ENCODE measurements at places on chromosomes 1 and 21.
A peak's percentile ranks its signal among the peaks of the same experiment; 100 is the strongest.

GRCh38 chr1:109383087-109383779, 14.5 kb downstream of the SORT1 start:
- DNase-seq: no peak

- no peak for DNase-seq
Measured at GRCh38 chr1:34606504-34606903, 148.3 kb upstream of the GJB5 start.

DNA sequence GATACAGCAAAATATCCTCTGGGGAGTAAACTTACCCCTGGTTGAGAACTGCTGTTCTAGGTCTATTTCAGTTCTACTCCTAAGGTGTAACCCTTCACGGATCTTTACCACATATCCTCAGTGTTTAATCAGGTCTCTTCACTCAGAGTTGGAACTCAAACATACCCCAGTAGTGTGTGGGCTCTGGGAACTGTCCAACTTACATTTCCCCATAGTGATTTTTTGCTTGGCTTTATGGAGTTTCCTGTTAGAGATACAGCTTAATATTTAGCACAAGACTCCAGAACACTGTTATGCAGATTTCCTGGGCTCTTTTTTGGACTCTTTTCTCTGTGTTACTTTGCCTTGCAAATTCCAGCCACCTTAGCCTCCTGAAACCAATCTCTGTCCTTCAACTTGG, 26.7 kb upstream of the LIN9 start:
- DNase-seq: no peak

DNA sequence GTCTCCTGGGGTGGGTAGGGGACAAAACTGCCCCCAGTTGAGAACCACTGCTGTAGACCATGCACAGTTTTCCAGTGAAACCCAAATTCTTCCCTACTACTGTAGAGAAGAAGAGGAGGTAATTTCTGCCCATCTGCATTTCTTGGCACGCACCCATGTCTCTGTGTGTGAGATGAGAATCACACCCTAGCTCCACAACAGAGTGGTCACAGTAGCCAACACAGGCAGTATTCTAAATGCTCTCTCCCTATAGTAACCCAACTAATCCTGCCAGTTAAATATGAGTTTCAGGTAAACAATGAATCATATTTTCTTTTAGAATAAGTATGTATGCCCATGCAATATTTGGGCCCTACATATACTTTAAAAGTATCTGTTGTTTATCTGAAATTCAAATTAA, 1.2 kb upstream of the CAPN2 start:
- peak; percentile 59 for DNase-seq

GRCh38 chr21:27112186-27112585, 145.3 kb upstream of the ADAMTS5 start:
- DNase-seq: peak; percentile 19

DNA sequence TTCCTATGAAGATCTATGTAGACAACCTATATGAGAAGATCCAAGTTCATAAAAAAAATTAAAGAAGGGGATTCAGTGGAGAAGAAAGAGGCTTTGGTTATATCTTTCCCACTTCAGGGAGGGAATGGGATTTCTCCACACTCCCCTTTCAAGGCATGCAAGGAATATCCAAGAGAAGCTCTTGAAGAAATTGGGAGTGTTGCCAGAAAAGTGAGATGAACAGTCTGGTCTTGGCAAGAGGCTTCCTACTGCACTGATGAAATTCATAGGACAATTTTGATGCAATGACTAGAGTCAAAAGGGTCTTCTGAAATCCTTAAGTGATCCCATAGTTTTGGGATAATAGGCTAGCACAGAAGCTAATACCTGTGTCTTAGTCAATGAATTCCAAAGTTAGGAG, 153.0 kb downstream of the KCTD3 start:
- DNase-seq: peak; percentile 43

GRCh38 chr1:153578490-153578889, 12.8 kb upstream of the S100A2 start:
- no peak for DNase-seq

DNA sequence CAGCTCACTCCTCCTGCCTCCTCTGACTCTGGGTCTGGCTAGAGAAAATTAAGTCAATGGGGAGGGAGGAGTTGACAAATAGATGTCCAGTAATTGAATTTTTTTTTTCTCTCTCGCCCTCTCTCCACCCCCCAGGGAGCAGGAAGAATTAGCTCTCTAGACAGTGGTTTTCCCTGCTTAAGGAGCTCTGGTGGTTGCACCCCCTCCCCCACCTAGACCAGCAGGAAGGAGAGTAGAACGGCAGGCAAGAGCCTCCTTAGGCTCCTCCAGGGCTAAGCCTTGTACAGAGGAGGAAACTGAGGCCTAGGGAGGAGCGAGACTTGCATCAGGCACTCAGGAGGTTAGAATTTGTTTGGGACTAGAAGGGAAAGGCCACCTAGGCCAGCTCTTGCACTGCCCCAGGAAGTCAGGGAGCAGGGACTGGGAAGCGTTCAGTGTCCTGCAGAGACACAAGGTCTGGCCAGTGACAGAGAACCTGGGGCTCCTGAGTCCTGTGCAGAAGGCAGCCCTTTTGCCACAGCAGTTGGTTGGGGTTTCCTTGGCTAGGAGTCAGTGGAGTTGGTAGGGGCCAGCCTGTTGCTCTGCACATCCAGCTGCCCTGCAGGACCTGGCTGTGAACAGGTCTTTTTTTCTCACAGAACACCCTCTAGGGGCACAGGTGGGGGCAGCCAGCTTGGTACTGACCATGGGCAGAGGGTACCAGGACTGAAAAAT, 49.5 kb upstream of the ACOT11 start:
- no peak for DNase-seq

- DNase-seq: no peak
Measured at GRCh38 chr1:166282391-166283137, 115.8 kb upstream of the FAM78B start.

DNA sequence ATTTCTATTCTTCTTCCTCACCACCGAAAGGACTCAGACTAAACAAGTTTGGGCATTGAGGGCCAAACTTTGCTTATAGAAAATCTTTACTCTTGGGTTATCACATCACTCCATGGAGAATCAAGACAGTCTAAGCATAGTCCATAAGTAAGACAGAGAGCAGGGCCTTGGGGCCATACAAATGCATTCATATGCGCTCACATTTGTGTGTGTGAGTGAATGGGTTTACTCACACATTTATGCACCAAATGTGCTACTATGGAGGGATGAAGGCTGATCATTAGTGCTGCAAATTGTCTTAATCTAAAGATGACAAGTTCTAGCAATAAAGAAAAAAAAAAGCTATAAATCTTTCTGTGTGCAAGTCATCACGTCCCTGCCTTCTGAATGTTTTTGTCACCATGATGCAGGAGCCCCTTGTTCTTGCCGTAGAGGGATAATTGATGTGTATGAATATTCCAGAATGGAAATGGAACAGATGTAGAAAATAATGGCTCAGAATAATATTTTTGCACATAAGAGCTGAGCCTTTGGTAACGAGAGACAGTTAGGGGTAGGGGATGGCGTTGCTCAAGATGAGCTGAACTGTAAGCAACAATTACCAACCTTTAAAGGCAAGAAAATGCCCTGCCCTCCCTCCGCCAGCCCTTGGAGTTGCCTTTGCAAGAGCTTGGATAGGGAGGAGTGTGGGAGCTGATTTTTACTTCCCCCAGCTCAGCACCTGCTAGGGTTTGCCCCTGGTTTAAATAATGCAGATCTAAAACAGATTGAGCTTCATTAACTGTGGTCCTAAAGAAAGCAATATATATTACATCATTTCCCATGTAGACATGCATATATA, 52.3 kb upstream of the IKBKE start:
- DNase-seq: no peak

- DNase-seq: no peak
Measured at GRCh38 chr21:38807986-38808385, 2.3 kb downstream of the ETS2 start.

GRCh38 chr1:30749691-30750583, 7.6 kb downstream of the LAPTM5 start:
- DNase-seq: no peak

DNA sequence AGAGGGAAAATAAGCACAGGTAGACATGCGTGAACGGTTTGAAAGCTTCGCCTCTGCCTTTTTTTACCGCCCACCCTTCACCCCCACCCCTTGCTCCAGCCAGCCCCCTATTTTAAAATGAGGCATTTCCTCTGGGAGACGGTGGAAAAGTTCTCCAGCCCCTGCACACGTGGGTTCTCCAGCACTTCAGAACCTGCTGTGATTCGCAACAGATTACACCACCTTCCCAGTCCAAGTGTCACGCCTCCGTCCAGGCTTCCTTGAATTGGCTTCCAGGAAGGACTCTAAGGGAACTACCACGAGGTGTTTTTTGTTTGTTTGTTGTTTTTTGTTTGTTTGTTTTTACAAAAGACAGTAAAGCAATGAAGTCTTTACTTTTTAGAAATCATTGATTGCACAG, 2.6 kb downstream of the LRRC7 start:
- no peak for DNase-seq

DNA sequence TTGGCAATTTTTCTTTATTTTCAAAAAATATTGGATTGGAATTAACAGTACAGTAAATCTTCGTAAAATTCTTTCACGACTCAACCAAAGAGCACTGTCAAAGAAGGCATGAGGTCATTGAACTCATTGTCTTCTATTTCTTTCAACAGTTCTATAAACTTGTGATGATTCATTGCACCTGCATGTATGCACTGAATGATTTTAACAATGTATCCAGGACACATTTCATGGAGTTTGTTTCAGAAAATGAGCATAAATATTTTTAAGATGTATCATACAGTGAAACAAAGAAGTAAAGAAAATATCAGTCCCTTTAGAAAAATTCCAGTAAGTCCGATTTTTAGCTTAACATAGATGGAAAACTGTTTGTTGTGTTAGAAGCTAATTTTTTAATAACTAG, 33.6 kb upstream of the CD34 start:
- DNase-seq: no peak

Measured in fibroblast of mammary gland (primary cell).